ENCODE measurements at places on chromosomes 13 and 19.

DNA sequence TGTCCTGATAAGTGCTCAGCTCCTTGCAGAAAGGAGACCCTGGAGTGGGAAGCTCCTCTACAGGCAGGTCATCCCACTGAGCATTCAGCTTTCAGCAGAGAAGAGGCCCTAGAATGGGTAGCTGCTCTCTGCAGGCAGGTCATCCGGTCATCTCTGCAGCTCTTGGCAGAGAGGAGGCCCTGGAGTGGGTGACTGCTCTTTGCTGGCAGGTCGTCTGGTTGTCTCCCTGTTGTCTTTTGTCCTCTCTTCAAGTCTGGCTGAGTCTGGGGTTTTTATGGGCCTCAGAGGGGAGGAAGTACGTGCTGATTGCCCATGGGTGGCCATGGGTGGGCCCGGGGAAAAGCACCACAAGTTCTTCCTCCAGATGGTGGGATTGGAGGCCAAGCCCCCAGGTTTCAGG lies 250.3 kb upstream of the EDNRB start:
- DNase-seq = no peak

DNA sequence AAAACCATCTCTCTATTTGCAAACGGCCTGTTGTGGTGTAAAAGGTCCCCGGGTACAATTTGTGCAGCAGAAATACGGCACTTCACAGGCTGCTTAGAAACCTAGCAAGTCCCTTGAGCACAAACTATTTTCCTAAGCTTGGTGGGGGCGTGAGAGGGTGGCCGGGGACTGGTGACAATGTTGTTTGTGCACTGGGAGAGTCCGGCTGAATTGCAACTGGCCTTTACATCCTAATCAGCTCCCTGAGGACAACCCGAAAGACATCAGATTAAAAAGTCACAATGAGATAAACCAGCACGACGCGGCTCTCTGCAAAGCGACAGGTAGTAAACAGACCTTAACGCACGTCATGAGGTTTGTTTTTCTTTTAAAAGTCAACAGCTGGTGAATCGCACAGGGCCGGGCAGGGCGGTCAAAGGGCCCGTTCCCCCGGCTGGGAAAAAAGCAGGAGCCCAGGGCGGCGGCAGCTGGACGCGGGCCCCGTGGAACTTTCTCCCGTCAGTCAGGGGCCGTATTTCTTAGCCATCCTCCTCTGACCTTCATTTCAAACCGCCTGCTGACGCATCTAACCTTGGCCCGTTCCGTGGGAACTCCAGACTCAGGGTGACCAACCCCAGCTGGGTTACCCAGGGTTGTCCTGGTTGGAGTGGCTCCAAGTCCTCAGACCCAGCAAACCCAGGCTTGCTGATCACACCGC lies 112.3 kb downstream of the GADD45B start:
- no peak for DNase-seq

GRCh38 chr19:615619-616018 lies 17.7 kb downstream of the POLRMT start:
- no peak for DNase-seq

GRCh38 chr13:23384111-23384510 lies 49.4 kb downstream of the SACS start:
- no peak for DNase-seq

DNA sequence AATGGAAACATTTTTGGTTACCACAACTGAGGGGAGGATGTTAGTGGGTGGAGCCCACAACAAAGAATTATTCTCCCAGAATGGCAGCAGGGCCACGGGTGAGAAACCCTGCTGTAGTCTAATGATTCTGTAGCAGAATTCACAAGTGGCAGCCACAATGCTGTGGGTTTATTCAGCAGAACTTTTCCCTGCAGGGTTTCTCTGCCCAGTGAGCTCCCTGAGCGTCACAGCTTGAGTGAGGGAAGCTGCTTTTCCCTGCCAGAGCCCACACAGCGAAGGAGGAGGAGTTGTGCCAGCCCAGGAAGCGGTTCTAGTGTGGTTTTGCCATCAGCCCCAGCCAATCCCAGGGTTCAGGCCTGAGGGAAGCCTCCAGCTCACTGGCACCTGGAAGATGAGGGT lies 4.4 kb downstream of the ATP12A start:
- no peak for DNase-seq

DNA sequence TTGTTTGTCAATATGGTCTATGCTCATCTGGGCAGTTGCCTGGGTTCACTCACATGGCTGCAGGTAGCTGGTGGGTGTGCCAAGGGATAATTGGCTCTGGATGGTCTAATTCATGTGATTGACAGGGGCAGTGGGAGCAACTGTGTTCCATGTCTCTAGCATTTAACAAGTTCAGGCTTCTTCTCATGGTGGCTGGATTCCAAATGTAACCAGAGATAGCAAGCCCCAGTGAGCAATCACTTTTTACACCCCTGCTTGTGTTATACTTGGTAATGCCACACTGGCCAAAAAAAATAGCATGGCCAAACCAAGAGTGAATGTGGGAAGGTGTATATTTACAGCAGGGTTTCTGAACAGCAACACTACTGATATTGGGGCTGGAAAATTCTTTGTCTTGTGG lies 89.6 kb upstream of the TNFSF11 start:
- no peak for DNase-seq

- no peak for DNase-seq
These were observed 269.0 kb downstream of the FGF14 start for GRCh38 chr13:102132777-102133295.

DNA sequence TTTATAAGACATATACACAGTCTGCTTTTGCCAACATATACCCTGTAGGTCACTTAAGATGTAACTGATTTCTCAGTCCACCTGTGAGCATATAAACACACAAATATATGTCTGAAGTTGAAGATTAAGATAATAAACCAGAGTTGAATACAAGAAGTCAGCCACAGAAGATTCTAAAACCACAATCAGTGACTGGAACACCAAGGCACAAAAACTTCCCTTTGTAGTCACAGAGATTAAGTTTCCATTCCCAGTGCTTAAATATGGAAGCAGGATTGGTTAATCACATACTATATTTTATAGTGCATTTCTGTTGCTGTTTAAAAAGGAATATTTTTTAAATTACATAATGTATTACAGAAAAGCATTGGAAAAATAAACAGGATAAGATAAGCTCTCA lies 39.9 kb downstream of the MTMR6 start:
- no peak for DNase-seq

- DNase-seq = peak; percentile 62
These were observed 151.1 kb downstream of the LHFPL6 start for GRCh38 chr13:39451860-39452301.

DNA sequence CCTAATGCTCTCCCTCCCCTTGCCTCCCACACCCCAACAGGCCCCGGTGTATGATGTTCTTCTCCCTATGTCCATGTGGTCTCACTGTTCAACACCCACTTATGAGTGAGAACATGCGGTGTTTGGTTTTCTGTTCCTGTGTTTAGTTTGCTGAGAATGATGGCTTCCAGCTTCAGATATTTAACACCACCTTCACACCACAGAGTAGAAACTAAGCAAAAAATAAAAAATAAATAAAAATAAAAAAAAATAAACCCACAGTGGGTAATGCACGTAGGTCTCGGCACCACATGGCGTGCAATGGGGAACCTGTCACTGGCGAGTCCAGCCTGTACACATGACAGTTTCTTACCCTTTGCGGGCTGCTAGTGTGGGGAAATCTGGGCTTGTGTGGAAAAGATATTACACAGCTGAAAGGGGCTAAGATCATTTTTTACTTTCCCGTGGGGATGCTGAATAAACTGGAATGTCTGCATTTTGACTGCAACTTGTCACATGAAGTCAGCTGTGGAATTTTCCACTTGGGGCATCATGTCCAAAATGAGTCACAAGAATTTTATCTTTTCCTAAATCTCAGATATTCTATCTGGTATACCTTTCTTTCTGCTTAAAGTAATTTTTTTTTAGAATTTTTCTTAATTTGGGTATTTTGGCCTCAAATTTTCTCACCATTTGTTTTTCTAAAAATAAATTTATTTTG lies 170.5 kb downstream of the IRS2 start:
- DNase-seq = no peak

- DNase-seq = no peak
These were observed 618 bp upstream of the ZBTB45 start for GRCh38 chr19:58520257-58520599.

- DNase-seq = no peak
These were observed 1.7 kb upstream of the DLEU7 start for GRCh38 chr13:50845211-50845610.

- DNase-seq = peak; percentile 90
These were observed 22.6 kb downstream of the IPO5 start for GRCh38 chr13:97975848-97976609.

- no peak for DNase-seq
These were observed 3.5 kb downstream of the SSC5D start for GRCh38 chr19:55491546-55492360.

- peak; percentile 66 for DNase-seq
These were observed at the start of gene MISP3 for GRCh38 chr19:14072535-14073260. MISP3 (plus strand) TSS chr19:14072786; CDS start chr19:14073310, 524 bp downstream.

DNA sequence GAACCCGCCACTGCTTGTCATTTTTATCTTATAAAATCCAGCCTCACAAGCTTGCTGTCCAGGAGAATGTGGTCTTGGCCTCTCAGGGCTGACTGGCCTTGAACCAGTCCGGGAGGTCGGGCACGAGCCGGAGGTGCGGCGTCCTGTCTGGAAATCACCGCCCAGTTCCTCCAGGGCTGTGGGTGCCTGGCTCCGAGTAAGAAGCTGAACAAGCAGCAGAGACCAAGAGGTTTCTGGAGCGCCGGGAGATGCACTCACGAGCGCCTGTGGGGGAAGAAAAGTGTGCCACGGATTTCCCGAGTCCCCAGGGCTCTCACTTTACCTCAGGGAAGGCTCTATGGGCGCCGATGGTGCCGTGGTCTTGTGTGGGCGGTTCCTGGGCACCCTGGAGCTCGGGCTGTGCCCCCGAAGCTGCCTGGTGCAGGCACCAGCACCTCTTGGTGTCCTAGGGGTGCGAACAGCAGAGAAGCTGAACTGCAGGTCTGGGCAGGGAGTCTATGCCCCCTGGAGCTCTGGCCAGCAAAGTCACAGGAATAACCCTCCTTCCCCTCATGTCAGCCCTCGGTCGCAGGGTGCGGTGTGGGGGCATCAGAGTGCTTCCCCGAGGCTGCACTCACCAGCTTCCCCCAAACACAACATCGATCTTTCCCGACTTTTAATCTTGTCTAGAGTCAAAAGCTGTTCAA lies 50.0 kb downstream of the GAS6 start:
- DNase-seq = no peak

- no peak for DNase-seq
These were observed 77.5 kb downstream of the DLEU7 start for GRCh38 chr13:50766013-50766412.

DNA sequence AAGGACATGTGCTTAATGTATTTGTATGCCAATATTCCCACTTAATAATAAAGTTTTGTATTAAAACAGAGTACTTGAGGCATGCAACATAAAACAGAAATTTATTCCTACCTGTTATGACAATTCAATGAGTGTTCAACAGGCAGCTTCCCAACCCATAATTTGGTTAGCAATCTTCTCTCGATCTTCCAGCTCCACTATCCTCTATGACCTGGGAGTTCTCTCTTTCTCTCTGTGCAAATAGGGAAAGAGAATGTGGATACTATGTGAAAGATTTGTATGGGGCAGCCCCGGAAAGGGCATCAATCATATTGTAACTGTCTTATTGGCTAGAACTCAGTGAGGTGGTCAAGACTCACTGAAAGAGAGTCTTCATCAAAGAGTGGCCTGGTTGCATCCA lies 644.9 kb upstream of the PCDH20 start:
- no peak for DNase-seq

- DNase-seq = no peak
These were observed 32.4 kb downstream of the GJA3 start for GRCh38 chr13:20128459-20128931.

DNA sequence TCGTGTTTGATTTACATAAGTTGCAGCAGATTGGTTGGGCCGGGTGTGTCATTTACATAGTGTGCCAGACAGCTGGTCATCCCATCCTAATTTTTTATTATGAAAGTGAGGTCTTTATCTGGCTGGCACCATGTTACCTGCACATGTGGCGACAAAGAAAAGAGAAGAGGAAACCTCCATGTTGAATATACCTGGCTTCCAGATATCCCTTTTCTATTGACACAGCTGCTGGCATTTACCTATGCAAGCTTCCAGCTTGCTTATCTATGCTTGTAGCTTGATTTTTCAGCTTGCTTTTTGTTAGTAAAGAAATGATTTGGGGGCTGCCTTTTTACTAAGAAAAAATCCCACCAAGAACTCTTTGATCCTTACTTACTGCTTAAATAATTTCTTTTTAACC lies 681.3 kb upstream of the SLITRK1 start:
- DNase-seq = no peak

- DNase-seq = no peak
These were observed 2.6 kb upstream of the TIMM13 start for GRCh38 chr19:2429917-2430535.

DNA sequence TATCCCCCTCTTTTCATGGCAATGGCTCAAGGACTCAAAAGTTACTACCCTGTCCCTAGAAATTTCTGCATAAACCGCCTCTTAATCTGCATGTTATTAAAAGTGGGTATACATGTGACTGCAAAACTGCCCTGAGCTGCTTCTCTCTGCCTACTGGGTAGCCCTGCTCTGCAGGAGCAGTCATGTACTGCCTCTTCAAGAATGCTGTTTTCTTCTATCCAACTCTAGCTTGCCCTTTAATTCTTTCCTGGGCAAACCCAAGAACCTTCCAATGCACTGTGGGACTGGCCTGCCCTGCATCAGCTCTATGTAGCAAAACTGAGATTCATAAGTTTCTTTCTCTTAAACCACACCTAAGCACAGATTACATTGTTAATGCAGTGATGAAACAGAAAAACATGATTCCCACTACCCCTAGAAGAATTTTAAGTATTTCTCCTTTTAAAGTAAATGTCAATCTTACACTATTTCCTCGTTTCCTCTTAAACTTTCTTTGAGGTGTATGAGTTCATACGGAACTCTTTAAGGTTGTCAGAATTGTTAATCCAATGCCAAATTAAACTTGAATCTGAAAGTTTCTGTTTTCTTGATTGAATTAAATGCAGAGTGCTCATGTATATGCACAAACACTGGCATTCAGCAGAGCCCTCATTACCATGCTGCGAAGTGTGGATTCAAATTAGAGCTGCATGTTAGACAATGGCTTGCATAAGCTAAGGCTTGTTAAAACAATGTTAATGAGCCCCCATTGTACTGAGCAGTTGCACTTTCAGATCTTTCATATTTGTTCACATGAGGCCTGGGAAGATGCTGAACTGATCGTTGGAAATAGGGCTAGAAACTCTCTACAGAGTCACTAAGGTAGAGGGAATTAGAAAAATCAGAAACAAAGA lies 669.9 kb upstream of the PCDH20 start:
- DNase-seq = no peak

DNA sequence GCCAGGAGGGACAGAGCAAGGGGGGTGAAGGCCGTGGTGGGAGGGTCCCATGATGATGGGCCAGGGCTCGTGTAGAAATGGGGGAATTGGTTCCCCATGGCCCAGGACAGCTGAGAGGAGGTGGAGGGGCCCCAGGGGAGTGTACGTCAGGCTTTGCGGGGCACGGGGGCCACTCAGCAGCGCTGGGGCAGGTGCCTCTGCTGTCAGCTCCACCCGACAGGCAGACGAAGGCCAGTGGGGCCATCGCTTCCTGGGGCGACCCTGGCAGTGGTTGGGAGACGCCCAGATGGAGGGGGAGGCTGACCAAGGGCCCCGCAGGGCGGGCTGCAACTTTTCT lies 1.9 kb upstream of the TEKTIP1 start:
- DNase-seq = no peak
